Breast epithelium (tissue), 4 donors: ENCODE measurements at places on chromosomes 1 and 21. TPM values are rescaled to one million over a fixed set of nuclear protein-coding genes. Genes with fewer than 3 reads are reported as not detected.

GRCh38 chr1:15100880-15101760 lies 52.4 kb upstream of the TMEM51 start:
- no peak for DNase-seq
- no peaks in the 10 kb centered on the region for H3K27me3 ChIP-seq
- no peak overlapping the region for H3K4me3 ChIP-seq
- no peaks in the 10 kb centered on the region for H3K36me3 ChIP-seq
- H3K27ac ChIP-seq: no peak overlapping the region

- no peak overlapping the region for H3K4me3 ChIP-seq
- DNase-seq: no peak
- H3K27me3 ChIP-seq: no peaks in the 10 kb centered on the region
- no peaks in the 10 kb centered on the region for H3K36me3 ChIP-seq
- no peak overlapping the region for H3K27ac ChIP-seq
Observed at GRCh38 chr1:172299515-172299914, 121.0 kb upstream of the C1orf105 start.

- H3K27me3 ChIP-seq: no peaks in the 10 kb centered on the region
- H3K36me3 ChIP-seq: no peaks in the 10 kb centered on the region
- no peaks in the 10 kb centered on the region for H3K4me1 ChIP-seq
- H3K4me3 ChIP-seq: no peak overlapping the region
- H3K27ac ChIP-seq: no peak overlapping the region
- DNase-seq: no peak
Observed at GRCh38 chr1:217907504-217907903, 276.4 kb downstream of the SPATA17 start.

DNA sequence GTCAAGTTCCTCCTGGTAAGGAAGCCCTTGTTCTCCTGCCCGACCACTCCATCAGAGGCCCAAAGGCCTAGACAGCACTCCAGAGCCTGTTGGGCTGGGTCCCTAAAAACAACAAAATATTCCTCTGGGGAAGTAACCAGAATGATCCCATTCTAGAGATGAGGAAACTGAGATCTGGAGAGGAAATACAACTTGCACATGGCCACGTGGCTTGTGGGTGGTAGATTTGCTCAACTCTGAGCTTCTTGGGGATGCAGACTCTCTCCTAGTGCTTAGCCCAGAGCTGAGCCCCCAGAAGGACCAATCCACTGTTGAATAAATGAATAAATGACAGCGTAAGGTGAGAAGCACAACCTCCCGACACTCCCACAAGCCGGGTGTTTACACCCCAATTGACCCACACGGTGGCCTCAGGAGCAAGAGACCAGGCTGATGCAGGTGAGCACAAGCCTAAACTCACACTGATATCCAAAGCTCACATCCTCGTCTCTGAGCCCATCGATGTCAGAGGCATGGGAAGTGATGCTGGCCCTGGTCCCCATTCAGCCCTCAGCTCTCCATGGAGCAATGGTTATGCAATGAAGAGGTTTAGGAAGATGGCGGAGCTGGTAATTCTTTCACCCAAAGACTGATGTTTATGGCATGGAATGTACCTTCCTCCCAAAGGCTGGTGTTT lies 172.5 kb upstream of the EDN2 start:
- H3K27me3 ChIP-seq: no peaks in the 10 kb centered on the region
- peaks cover 11% of the 10 kb centered on the region for H3K4me1 ChIP-seq
- no peaks in the 10 kb centered on the region for H3K36me3 ChIP-seq
- no peak for DNase-seq
- no peak overlapping the region for H3K4me3 ChIP-seq

The TUT4 gene
- 85.3 TPM for total RNA-seq

The RPS27 gene
- total RNA-seq: 3,909 TPM

GRCh38 chr1:156458181-156458503 lies 42.4 kb downstream of the MEF2D start:
- no peaks in the 10 kb centered on the region for H3K27me3 ChIP-seq
- DNase-seq: no peak
- H3K4me1 ChIP-seq: peaks cover 6% of the 10 kb centered on the region
- H3K4me3 ChIP-seq: no peak overlapping the region
- no peaks in the 10 kb centered on the region for H3K36me3 ChIP-seq

The FCN3 gene
- 6.0 TPM for total RNA-seq

GRCh38 chr1:81699234-81699633 lies 101.5 kb upstream of the ADGRL2 start:
- no peak for DNase-seq
- no peaks in the 10 kb centered on the region for H3K36me3 ChIP-seq
- H3K4me1 ChIP-seq: no peaks in the 10 kb centered on the region
- no peaks in the 10 kb centered on the region for H3K27me3 ChIP-seq
- H3K27ac ChIP-seq: no peak overlapping the region

GRCh38 chr1:171470726-171471125 lies 14.6 kb upstream of the PRRC2C start:
- H3K4me3 ChIP-seq: no peak overlapping the region
- H3K27ac ChIP-seq: no peak overlapping the region
- DNase-seq: no peak

The CAMSAP2 gene
- total RNA-seq: 36.4 TPM

DNA sequence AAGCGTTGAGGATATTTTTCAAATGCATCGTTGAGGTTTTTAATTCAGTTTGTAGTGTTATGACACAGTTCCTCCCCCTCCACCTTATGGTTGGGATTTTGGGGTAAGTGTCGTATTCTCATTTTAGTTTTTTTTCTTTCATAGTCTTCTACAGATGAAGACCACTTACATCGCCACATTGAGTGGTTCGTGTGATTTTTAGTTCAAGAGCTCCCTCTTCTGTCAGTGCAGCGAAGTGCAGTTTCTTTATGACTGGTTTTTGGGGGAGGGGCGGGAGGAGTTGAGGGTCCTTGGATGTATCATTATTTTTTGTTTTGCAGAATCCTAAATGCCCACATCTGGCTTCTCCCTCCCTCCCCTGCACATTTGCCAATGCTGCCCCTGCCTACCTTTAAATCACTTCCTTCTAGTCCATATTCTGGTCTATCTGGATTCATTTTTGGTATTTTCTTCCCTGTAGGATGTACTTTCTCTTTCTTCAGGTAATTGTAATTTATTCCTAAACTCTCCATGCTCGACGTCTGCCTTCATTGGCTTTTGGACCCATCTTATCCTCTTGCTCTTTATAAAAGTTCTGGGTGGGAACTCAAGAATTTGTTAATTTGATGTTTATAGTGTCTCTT lies 433.1 kb downstream of the CAMTA1 start:
- no peak for DNase-seq
- no peaks in the 10 kb centered on the region for H3K27me3 ChIP-seq
- H3K36me3 ChIP-seq: no peaks in the 10 kb centered on the region
- no peak overlapping the region for H3K27ac ChIP-seq

- no peaks in the 10 kb centered on the region for H3K36me3 ChIP-seq
- no peak overlapping the region for H3K27ac ChIP-seq
- DNase-seq: no peak
Observed at GRCh38 chr1:178101654-178102053, 7.8 kb downstream of the RASAL2 start.

- no peaks in the 10 kb centered on the region for H3K36me3 ChIP-seq
- peaks cover 3% of the 10 kb centered on the region for H3K4me1 ChIP-seq
Observed at GRCh38 chr1:93346421-93346993, 800 bp downstream of the DR1 start.

- no peak overlapping the region for H3K27ac ChIP-seq
- no peak for DNase-seq
- no peaks in the 10 kb centered on the region for H3K36me3 ChIP-seq
- no peaks in the 10 kb centered on the region for H3K4me1 ChIP-seq
- no peaks in the 10 kb centered on the region for H3K27me3 ChIP-seq
Observed at GRCh38 chr1:162420120-162420519, 8.2 kb upstream of the SH2D1B start.

DNA sequence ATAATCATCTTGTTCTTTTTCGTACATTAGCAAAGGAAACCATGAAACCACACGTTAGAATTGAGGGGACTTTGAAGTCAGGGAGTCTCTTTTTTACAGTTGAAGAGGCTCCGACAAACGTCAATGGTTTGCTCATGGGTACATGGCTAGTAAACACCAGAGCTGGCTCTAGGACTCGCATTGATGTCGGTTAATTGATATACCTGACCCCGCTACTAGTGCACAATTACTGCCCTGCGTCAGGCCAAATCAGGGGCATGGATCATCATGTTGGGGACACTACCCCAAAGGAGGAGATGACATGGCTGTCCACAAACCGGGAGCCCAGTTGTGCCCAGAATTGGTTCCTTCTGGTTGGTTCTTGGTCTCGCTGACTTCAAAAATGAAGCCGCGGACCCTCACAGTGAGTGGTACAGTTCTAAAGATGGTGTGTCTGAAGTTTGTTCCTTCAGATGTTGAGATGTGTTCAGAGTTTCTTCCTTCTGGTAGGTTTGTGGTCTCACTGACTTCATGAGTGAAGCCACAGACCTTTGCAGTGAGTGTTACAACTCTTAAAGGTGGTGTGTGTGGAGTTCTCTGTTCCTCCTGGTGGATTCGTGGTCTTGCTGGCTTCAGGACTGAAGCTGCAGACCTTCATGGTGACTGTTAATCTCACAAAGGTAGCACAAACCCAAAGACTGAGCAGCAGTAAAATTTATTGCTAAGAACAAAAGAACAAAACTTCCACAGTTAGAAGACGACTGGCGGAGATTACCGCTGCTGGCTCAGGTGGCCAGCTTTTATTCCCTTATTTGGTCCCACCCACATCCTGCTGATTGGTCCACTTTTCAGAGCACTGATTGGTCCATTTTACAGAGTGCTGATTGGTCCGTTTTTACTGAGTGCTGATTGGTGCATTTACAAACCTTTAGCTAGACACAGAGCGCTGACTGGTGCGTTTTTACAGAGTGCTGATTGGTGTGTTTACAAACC lies 126.9 kb upstream of the ERRFI1 start:
- H3K27ac ChIP-seq: peak overlapping the region; percentile 74
- no peaks in the 10 kb centered on the region for H3K4me1 ChIP-seq
- H3K4me3 ChIP-seq: no peak overlapping the region
- H3K27me3 ChIP-seq: no peaks in the 10 kb centered on the region
- H3K36me3 ChIP-seq: no peaks in the 10 kb centered on the region

GRCh38 chr1:41400225-41400624 lies 39.0 kb downstream of the FOXO6 start:
- DNase-seq: no peak
- no peaks in the 10 kb centered on the region for H3K4me1 ChIP-seq

The RUNX3 gene
- 5.6 TPM for total RNA-seq

DNA sequence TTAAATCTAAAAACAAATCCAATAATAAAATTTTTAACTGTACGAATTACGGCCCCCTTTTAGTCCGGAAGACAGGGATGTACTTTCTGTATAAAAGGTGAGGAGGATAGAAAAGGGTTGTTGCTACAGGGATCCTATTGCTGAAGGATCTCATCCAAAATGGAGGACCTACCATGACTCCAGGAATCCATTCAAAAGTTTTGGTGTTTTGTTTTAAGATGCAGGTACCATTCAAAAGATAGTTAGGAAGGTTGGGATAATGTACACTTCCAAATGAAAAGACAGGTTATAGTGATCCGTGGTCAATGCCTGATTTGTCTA lies 1.3 kb upstream of the ENAH start:
- peak overlapping the region; percentile 99 for H3K27ac ChIP-seq
- peak overlapping the region; percentile 95 for H3K4me3 ChIP-seq
- no peaks in the 10 kb centered on the region for H3K4me1 ChIP-seq
